ENCODE measurements at places on chromosomes 1 and 21. TPM values are rescaled to one million over a fixed set of nuclear protein-coding genes. Genes with fewer than 3 reads are reported as not detected.

LRRC7 gene
- 0.09 TPM for total RNA-seq

GRCh38 chr1:55632906-55633305, 417.7 kb upstream of the USP24 start:
- H3K36me3 ChIP-seq, result peaks cover 2% of the 10 kb centered on the region
- H3K4me3 ChIP-seq, result no peak overlapping the region
- no peaks in the 10 kb centered on the region for H3K27me3 ChIP-seq
- peak overlapping the region; percentile 14 for H3K27ac ChIP-seq
- peaks cover 17% of the 10 kb centered on the region for H3K4me1 ChIP-seq
- no peak for DNase-seq

- H3K4me1 ChIP-seq, result peaks cover 24% of the 10 kb centered on the region
- peaks cover 26% of the 10 kb centered on the region for H3K36me3 ChIP-seq
- H3K27me3 ChIP-seq, result no peaks in the 10 kb centered on the region
- no peak overlapping the region for H3K4me3 ChIP-seq
- DNase-seq, result no peak
These were observed 41.4 kb downstream of the DISC1 start for GRCh38 chr1:231667896-231668506.

KIF14 gene
- total RNA-seq, result 5.1 TPM

OR2L13 gene
- not detected for total RNA-seq

MROH7 gene
- 4.3 TPM for total RNA-seq

CYYR1 gene
- 20.8 TPM for total RNA-seq

- DNase-seq, result no peak
- no peaks in the 10 kb centered on the region for H3K27me3 ChIP-seq
- H3K36me3 ChIP-seq, result peaks cover 1% of the 10 kb centered on the region
- peak overlapping the region; percentile 72 for H3K4me3 ChIP-seq
These were observed 179.4 kb upstream of the SGIP1 start for GRCh38 chr1:66354311-66355201.

DNA sequence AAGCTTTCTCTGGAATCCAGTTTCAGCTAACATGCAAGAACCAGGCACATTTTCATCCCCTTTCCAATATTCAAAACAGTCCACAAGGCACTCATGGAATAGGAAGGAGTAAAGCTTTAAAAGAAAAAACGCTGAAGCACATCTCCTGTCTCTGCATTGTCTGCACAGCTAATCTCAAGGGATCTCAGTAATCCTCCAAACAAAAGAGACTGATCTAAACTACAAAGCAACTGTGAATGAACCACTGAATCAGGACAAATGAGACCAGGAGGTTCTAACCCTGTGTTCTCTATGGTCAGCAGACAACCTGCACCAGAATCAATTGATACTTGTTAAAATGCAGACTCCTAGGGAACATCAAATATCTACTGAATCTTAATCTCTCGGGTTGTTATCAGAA, 399.0 kb downstream of the HHAT start:
- no peak overlapping the region for H3K27ac ChIP-seq
- DNase-seq, result no peak
- H3K4me3 ChIP-seq, result no peak overlapping the region
- H3K4me1 ChIP-seq, result no peaks in the 10 kb centered on the region
- no peaks in the 10 kb centered on the region for H3K36me3 ChIP-seq

DNA sequence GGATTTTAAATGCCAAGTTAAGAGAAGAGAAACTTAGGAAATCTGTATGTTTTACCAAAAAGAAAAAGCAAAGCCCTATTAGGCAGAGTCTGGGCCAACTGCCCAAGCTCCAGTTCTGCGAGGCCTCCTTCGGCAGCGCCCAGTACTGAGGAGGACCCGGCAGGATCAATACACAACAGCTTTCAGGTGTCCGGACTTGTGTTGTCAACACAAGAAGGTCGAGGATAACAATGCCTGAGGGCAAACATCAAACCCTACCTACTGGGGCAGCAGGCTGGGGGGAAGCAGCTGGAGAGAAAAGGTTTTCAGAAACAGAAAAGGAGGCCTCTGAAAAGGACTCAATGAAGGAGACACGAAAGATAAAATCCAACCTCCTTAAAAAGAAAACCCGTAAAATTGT, 98.1 kb upstream of the GJB5 start:
- H3K27ac ChIP-seq, result no peak overlapping the region
- H3K36me3 ChIP-seq, result no peaks in the 10 kb centered on the region
- no peak overlapping the region for H3K4me3 ChIP-seq
- H3K4me1 ChIP-seq, result no peaks in the 10 kb centered on the region
- no peak for DNase-seq
- peaks cover 84% of the 10 kb centered on the region for H3K27me3 ChIP-seq

- no peak overlapping the region for H3K4me3 ChIP-seq
- no peak for DNase-seq
- no peaks in the 10 kb centered on the region for H3K27me3 ChIP-seq
- H3K36me3 ChIP-seq, result peaks cover 9% of the 10 kb centered on the region
- no peaks in the 10 kb centered on the region for H3K4me1 ChIP-seq
These were observed 16.4 kb upstream of the C4BPB start for GRCh38 chr1:207072233-207072632.

HCN3 gene
- 12.9 TPM for total RNA-seq

NBPF10 gene
- total RNA-seq, result 6.3 TPM

DNA sequence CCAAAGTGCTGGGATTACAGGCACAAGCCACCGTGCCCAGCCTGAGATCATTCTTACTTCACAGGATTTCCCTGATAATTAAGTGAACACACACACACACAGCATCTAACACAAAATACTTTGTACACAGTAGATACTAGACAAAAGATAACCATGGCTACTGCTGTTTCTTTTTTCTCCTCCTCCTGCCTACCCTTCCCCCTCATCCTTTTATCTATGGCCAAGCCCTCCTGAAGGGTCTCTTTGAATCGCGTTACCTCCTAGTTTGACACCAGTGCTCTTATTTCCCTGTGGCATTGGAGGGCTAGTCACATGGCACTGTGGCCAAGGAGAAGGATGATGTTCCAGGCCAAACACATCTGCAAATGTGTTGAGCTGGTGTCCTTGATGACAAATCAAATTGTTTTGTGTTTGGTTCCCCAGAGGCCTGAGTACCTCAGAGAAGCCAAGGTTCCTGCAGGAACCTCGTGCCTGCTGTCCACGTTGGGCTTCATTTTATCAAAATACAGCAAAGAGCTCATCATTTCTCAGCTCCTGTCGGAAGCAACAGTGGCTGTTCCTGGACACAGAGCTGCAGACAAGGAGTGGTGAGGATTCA, 20.6 kb downstream of the NDUFS5 start:
- H3K4me3 ChIP-seq, result no peak overlapping the region
- DNase-seq, result no peak
- no peaks in the 10 kb centered on the region for H3K27me3 ChIP-seq

DNA sequence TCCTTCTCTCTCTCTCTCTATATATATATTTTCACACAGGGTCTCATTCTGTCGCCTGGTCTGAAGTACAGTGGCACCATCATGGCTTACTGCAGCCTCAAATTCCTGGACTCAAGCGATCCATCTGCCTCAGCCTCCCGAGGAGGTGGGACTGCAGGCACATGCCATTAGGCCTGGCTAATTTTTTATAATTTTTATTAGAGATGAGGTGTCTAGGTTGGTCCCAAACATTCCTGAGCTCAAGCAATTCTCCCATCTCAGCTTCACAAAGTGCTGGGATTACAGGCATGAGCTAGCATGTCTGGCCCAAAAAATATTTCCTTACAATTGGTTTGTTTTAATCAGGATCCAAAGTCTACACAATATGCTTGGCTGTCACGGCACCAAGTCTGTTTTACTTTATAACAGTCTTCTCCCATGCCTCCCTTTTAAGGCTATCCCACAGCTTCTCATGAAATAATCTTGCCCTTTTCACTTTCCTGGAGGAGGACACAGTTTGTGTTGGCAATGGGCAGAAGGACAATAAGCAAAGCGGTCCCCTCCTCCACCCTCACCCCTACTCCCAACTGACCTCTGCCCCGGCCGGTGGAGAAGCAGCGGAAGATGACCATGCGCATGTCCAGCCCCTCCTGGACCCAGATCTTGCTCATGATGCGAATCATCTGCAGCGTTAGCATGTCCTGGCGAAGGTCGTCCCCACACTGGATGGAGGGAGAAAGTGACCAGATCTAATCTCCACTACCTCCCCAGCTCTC, 28.2 kb upstream of the PPP1R15B start:
- peaks cover 27% of the 10 kb centered on the region for H3K4me1 ChIP-seq
- H3K27me3 ChIP-seq, result no peaks in the 10 kb centered on the region
- H3K4me3 ChIP-seq, result no peak overlapping the region
- H3K36me3 ChIP-seq, result peaks cover 31% of the 10 kb centered on the region
- no peak overlapping the region for H3K27ac ChIP-seq
- DNase-seq, result no peak

CLCNKB gene
- 2.9 TPM for total RNA-seq

DNA sequence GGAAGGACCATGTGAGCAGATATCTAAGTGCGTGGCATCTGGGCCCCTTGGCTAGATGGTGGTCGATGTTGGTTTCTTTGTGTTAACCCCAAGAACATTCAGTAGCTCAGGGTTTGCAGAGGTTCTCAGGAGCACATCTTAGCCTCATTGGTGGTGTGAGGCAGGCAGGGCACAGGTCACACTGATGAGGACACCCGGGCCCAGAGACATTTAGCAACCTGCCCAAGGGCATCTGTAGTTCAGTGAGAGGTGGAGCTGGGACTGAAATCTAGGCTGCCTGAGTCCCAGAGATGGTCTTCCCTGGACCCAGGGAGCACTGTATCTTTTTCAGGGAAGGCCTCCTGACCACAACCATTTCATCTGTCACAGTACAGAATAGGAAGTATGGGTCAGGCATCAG, 859 bp upstream of the SLC5A9 start:
- no peak for DNase-seq
- H3K4me3 ChIP-seq, result no peak overlapping the region
- no peaks in the 10 kb centered on the region for H3K4me1 ChIP-seq
- no peak overlapping the region for H3K27ac ChIP-seq
- H3K36me3 ChIP-seq, result no peaks in the 10 kb centered on the region
- peaks cover 36% of the 10 kb centered on the region for H3K27me3 ChIP-seq

AADACL3 gene
- not detected for total RNA-seq

DNA sequence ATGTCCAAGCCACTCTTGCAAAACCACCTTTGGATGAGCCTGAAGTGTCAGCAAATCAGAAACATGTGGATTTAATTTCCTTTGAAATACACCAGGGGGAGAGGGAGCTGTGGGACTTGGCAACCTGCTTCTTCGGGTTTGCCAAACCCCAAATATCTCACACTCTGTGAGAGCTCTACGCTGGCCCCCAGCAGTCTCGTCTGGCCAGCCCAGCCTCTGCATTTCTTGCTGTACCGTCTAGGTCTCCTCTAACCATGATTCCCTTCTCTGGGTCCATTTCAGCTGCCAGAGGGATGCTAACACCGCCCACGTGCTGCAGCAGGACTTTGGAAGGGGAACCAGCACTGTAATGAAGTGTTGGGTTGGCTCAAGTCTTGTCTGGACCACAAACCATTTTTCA, 114.6 kb downstream of the MRPS6 start:
- peaks cover 20% of the 10 kb centered on the region for H3K4me1 ChIP-seq
- no peaks in the 10 kb centered on the region for H3K27me3 ChIP-seq
- H3K27ac ChIP-seq, result no peak overlapping the region

AK4 gene
- total RNA-seq, result 19.2 TPM

DNA sequence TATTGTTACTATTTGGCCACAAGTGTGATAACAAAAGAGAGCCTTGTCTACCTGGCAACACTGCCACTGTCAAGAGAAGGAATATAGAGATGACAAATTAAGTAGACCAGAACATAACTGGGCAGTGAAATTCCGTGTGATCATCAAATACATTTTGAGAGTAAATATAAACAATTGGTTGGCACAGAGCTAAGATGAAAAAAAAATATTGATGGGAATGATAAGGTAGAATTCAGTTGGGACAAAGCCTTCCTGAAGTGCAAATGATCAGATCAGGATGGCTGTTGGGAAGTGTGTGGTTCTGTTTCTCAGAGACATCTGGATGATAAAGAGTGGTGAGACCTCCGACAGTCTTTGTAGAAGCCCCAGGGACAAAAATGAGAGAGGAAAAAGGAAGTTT, 205.5 kb upstream of the CAMK1G start:
- no peak for DNase-seq
- H3K4me3 ChIP-seq, result no peak overlapping the region
- H3K27me3 ChIP-seq, result no peaks in the 10 kb centered on the region
- no peaks in the 10 kb centered on the region for H3K36me3 ChIP-seq
- no peak overlapping the region for H3K27ac ChIP-seq
- peaks cover 57% of the 10 kb centered on the region for H3K4me1 ChIP-seq

GRCh38 chr21:45333583-45334121, 46.0 kb upstream of the POFUT2 start:
- H3K4me1 ChIP-seq, result peaks cover 46% of the 10 kb centered on the region
- H3K4me3 ChIP-seq, result no peak overlapping the region
- peak overlapping the region; percentile 96 for H3K27ac ChIP-seq
- no peaks in the 10 kb centered on the region for H3K27me3 ChIP-seq
- H3K36me3 ChIP-seq, result no peaks in the 10 kb centered on the region
- DNase-seq, result no peak

- H3K27ac ChIP-seq, result no peak overlapping the region
- no peaks in the 10 kb centered on the region for H3K27me3 ChIP-seq
- no peaks in the 10 kb centered on the region for H3K36me3 ChIP-seq
- H3K4me3 ChIP-seq, result no peak overlapping the region
These were observed 77.8 kb downstream of the TM2D1 start for GRCh38 chr1:61647142-61647541.

CR1L gene
- not detected for total RNA-seq

SOX13 gene
- total RNA-seq, result 61.7 TPM

FHAD1 gene
- total RNA-seq, result 1.0 TPM

- H3K4me1 ChIP-seq, result peaks cover 4% of the 10 kb centered on the region
- DNase-seq, result no peak
- H3K4me3 ChIP-seq, result no peak overlapping the region
- no peak overlapping the region for H3K27ac ChIP-seq
These were observed 201.1 kb downstream of the MATN1 start for GRCh38 chr1:30522031-30523004.

GSTM5 gene
- 0.29 TPM for total RNA-seq

GRCh38 chr1:213291526-213291925, 240.5 kb downstream of the RPS6KC1 start:
- DNase-seq, result no peak
- no peaks in the 10 kb centered on the region for H3K27me3 ChIP-seq
- peaks cover 1% of the 10 kb centered on the region for H3K36me3 ChIP-seq
- H3K4me3 ChIP-seq, result no peak overlapping the region
- H3K4me1 ChIP-seq, result peaks cover 2% of the 10 kb centered on the region

MYOC gene
- 0.29 TPM for total RNA-seq

TSSK3 gene
- 6.6 TPM for total RNA-seq

DNA sequence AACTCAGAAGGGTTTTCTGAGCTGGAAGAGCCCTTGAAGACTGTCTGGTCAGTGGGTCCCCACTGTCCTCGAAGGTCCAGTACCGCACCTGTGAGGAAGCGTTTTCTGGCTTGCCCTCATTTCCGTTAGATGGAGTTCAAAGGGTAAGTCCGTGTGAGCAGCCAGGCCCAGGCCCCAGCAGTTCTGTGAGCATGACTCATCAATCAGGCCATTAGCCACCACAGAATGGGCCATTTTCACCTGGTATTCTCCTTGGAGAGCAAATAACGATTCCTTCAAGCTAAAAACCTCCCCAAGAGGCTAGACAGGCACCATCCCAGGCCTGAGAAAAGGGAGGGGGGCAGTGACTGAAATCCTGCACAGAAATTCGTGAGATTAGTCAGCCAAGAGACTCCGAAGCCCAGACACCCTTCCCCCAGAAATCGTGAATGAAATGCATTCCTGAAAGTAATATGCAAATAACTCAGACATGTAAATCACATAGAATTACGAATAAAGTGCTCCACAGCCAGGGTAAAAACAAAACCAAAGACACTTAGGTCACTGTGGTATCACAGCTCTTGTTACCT, 66.0 kb downstream of the BCAR3 start:
- no peaks in the 10 kb centered on the region for H3K27me3 ChIP-seq
- peaks cover 53% of the 10 kb centered on the region for H3K4me1 ChIP-seq
- no peak overlapping the region for H3K27ac ChIP-seq
- no peak for DNase-seq
- H3K4me3 ChIP-seq, result no peak overlapping the region

All from mesothelial cell of epicardium (in vitro differentiated cells).